GM19239 (cell line): ENCODE measurements at places on chromosomes 4 and X.

DNA sequence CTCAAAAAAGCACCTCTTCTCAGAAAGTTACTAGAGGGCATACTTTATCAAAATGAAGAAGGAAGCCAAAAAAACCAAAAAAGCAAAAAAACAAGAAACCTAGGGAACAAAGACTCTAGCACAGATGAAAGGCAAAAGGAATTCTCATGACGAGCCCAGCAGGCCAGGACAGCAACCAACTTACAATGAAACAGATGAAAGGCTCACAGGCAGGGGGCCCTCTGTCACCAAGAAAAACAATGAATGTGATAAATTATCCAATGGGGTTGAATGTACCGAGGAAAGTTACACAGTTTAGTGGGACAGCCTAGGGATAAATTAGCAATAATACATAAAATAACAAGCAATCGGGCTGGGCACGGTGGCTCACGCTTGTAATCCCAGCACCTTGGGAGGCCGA lies 79.0 kb downstream of the GPR82 start:
- DNase-seq = no peak

GRCh38 chr4:8681391-8681790 lies 88.8 kb downstream of the CPZ start:
- no peak for DNase-seq

- no peak for DNase-seq
These were observed 859.5 kb upstream of the NDST4 start for GRCh38 chr4:115972967-115973366.

GRCh38 chrX:36414056-36414455 lies 494.5 kb downstream of the CFAP47 start:
- DNase-seq = no peak

DNA sequence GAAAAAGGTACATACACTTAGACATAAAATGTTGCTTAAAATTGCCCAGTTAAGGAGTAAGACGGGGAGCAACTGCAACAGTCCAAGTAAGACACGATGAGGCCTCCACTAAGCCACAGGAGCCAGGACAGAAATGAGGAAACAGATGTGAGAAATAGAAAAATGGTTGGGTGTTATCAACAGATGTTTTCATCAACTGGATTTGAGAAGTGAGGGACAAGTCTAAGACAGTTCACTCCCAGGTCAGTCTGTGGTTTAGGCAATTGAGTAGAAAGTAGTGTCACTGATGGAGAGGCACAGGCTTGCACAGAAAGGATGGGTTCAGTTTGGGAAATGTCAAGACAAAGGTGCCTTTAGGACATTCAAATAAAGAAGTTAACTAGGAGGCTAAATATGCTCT lies 23.5 kb upstream of the PHF8 start:
- no peak for DNase-seq

DNA sequence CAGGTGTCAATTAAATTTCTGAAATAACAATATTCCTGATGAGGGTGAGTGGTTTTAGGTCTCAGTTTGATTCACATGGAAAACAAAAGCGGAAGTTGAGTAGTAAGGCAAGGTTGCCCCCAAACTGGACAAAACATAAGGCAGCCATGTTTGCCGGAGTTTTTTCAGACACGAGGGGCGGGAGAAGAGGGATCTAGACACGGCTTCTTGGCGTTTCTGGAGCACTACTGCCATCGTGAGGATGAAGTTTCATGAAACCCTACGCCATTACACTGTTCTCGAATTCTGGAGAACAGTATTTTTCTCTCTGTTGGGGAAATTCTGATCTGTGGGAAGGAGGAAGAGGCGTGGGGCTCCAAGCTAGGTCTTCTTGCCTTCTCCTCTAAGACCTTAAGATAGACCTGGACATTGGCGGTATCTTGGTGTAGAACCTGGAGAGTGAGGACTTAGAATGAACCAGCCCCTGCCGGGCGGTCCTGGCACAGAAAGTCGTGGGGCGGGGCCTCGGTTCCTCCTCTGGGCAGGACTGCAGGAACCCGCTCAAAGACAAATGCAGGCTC lies 160.3 kb downstream of the OR13H1 start:
- no peak for DNase-seq

DNA sequence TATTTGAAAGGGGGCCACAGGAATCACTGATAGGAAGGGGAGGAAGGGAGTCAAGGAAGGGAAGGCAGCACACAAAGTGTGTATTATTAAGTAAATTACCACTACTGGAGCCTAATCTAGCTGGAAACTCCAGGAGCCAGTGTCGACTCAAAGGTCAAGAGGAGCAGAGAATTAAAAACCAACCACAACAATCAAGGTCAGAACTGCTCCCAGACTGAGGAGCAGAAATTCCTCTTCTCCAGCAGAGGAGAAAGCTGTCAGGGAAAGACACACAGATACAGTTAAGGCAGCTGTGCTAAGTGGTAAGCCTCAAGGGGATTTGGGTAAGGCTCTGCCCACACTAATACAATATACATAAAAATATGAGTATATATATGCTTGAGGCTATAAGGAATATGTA lies 87.5 kb upstream of the PTPN13 start:
- no peak for DNase-seq

DNA sequence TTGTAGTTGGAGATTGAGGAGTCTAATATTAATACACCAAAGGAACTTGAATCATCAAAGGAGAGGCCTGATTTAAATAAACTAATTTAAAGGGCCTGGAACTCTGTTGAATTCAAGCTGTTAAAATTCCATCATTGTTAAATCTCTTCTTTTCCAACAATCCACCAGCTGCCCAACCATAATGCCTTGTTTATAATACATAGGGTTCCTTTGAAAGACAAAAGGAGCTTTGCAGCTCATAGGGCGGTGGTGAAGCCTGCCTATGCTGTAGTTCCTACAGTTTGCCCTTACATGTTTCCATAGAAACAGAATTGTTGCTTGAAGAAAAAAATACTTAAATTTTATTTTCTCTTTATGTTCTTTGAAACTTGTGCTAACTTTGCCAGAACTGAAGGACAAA lies 102.8 kb downstream of the GLUD2 start:
- no peak for DNase-seq

GRCh38 chr4:110197529-110198042 lies 829 bp downstream of the ELOVL6 start:
- peak; percentile 13 for DNase-seq

DNA sequence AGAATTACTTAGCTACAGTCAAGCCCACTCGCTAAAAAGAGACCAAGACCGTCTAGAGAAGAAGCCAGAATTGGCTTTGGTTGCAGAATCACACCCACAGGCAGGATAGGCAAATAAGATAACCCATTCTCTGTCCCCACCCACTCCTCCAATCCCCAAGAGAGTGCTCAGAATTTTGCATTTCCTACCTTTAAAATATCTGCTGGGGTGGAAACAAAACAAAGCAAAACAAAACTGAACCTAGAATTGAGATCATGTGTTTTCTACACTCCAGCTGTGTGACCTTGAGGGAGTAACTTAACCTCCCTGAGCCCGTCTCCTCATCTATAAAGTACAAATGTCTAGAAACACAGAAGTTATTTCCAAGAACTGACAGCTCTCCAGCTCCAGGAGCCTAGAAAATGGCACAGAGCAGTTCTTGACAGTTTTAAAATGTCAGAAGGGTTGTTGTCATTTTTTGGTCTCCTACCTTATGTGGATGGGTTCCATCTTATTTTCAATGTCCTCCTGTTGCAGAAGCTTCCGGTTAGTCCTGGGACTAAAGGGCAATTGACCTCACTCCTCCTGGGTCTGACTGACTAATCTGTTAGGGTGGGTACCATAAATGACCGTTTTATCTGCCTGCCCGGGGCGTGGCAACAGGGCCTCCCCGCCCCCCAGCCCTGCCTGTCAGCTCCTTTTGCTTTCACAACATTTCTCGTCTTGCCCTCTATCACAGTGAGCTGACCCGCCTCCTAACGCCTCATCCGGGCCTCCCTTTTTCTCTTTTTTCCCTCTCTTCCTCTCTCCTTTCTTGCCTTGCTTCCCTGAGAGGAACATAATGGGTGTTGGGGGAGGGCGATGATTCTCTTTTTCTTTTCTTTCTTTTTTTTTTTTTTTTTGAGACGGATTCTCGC lies 114.0 kb downstream of the RBM47 start:
- peak; percentile 71 for DNase-seq

DNA sequence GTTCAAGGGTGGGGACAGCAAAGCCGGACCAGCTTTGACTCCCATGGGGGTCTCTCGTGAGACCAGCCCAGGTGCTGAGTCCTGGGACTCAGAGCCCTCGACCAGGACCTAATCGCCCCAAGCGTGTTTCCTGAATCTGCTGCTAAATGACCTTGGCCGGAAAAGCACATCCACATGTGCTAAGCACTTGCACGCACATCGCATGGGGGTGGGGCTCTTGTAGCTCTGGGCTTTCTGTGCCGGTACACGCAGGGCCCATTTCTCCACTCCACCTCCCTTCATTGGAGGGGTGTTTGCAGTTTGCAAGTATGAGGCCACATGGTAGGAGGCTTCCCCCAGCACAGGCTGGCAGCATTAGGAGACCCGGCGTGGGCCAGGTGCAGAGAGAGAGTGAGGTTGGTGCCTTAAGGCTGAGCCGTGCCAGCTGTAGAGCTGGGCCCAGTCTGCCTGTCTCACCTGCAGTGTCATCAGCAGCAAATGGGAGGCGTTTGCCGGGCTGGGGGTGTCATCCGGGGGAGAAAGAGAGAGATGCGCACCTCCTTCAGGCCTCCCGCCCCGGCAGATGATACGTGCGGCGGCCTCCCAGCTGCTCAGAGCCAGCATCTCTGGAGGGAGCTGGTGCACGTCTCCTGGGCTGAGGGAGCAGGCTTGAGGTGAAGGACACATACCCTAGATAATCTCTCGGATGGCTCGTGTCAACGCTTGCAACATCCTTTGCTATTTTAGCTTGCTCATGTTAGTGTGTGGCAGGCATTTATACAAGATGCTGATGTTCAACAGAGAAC lies 45.2 kb upstream of the CLCN4 start:
- no peak for DNase-seq

GRCh38 chrX:22122510-22122909 lies 90.4 kb downstream of the PHEX start:
- no peak for DNase-seq

DNA sequence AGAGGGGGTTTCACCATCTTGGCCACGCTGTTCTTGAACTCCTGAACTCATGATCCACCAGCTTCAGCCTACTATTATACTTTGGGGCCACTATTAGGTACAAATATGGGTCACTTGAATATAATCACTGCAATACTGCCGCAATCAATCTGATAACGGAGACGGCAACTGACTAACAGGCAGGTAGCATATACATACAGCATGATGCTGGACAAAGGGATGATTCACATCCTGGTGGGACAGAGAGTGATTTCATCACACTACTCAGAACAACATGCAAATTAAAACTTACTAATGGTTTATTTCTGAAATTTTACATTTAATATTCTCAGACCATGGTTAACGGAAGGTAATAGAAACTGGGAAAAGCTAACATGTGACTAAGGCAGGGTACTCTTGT lies 10.9 kb downstream of the LRBA start:
- no peak for DNase-seq

DNA sequence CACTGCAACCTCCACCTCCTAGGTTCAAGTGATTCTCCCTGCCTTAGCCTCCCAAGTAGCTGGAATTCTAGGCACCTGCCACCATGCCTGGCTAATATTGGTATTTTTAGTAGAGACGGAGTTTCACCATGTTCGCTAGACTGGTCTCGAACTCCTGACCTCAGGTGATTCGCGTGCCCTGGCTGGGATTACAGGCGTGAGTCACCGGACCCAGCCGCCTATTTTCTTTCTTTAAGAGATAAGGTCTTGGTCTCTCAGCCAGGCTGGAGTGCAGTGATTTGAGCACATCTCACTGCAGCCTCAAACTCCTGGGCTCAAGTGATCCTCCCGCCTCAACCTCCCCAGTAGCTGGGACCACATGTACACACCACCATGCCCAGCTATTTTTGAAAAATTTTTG lies 166.5 kb downstream of the DHRSX start:
- no peak for DNase-seq

DNA sequence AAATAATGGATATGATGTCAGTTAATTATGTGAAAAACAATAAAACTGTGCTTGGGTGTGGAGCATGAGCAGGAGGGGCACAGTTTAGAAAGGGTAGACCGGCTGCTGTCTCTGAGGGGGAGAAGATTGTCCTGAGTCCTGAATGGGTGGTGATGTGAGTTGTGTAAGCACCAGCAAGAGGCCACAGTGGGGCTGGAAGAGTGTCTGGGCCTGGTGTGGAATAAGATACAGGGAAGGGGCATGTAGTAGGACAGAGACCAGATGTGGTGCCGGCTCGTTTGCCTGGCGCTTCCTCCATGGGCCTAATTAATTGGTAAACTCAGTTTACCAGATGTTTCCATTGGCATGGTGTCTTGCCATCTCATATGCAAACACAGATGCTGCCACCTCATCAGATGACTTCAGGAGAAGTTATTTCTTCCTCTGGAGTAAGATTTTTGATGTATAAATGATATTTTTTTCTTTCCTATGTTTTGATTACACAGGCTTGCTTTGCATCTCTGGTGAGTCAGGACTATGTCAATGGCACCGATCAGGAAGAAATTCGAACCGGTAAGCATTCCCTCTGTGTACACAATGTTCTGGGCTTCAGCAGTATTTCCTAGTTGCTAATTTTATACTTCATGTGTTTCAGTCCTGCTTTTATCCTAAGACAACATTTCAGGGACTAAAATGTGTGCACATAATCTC lies 5.1 kb downstream of the MED28 start:
- DNase-seq = no peak

GRCh38 chrX:18490806-18491555 lies 65.6 kb downstream of the CDKL5 start:
- no peak for DNase-seq

DNA sequence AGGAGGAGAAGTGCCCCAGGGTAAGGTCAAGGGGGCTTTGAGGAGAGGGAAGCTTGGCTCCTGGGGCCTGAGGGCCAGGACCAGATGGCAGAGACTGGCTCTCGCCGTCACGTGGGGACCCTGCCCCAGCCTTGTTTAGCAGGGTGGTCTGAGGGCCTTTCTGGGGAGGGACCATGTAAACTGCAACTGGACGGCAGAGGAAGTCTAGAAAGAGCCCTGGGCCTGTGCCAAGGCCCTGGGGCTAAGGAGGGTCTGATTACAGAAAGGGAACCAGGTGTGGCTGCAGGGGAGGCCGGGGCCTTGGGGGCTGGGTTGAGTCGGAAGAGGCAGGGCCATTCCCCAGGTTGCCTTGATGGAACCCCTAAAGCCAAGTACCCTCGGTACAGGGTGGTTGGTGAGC lies 1.8 kb upstream of the HGFAC start:
- no peak for DNase-seq

- DNase-seq = no peak
These were observed 1871.5 kb downstream of the ARAP2 start for GRCh38 chr4:34372815-34373214.

DNA sequence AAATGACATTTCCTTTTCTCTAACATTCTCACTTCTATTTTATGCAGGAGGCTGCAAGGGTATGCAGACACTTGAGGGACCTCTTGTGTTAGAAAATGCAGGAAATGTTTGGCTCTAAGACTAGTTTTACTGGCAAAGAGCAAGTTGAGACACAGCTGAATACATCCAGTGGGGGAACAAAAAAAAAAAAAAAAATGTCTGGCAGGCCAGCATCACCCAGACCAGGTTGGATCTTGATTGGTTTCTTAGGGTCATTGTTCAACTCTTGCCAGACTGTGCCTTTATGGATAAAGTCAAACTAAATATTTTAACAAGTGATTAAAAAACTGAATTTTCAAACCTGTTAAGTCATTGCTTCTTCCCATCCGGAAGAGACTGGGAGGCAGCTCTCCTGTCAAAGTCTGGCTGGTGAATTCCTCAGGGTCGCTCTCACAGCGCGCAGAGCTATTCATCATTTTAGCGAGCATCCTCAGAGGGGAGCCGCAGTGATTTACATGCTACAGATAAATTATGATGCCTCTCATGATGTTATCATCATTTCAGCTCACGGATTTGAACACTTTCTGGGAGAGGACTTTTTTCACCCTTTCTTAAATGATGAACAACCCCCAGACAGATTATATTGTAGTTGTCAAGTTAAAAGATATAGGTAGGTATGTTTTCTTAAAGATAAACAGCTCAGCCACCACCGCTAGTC lies 23.6 kb upstream of the PACRGL start:
- no peak for DNase-seq
